ENCODE measurements at places on chromosomes 3 and 15. TPM values are rescaled to one million over a fixed set of nuclear protein-coding genes. Genes with fewer than 3 reads are reported as not detected.

Gene SLC51B
- not detected for total RNA-seq

GRCh38 chr15:31326875-31327668 is 437 bp downstream of the KLF13 start:
- peak overlapping the region; percentile 98 for H3K27ac ChIP-seq
- peak overlapping the region; percentile 96 for H3K4me3 ChIP-seq
- H3K27me3 ChIP-seq = no peaks in the 10 kb centered on the region
- no peak for DNase-seq

- no peak overlapping the region for H3K27ac ChIP-seq
- H3K36me3 ChIP-seq = no peaks in the 10 kb centered on the region
- H3K4me1 ChIP-seq = no peaks in the 10 kb centered on the region
- DNase-seq = no peak
Measured at GRCh38 chr3:33831053-33831452, 32.6 kb downstream of the PDCD6IP start.

- no peak overlapping the region for H3K4me3 ChIP-seq
- DNase-seq = no peak
- H3K27me3 ChIP-seq = no peaks in the 10 kb centered on the region
- no peak overlapping the region for H3K27ac ChIP-seq
Measured at GRCh38 chr3:6088433-6088832, 772.5 kb upstream of the GRM7 start.

Gene ECE2
- 0.66 TPM for total RNA-seq

DNA sequence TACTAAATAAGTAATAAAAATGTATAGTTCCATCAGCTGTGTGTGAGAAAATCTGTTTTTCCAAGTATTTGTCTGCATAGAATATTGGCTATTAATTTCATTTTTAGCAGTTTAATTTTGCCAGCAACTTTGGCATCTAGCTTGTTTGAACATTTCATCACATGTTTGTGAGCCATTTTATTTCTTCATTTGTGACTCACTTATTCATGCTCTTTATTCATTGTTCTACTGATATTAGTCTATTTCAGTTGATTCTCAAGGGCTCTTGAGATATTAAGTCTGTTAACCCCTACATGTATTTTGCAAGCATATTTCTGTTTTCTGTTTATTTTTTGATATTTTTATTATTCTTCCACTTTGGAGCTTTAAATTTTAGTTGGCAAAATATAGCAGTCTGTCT is 74.0 kb upstream of the PHLDB2 start:
- no peaks in the 10 kb centered on the region for H3K36me3 ChIP-seq
- H3K27me3 ChIP-seq = no peaks in the 10 kb centered on the region
- no peak for DNase-seq
- H3K4me3 ChIP-seq = no peak overlapping the region
- H3K27ac ChIP-seq = no peak overlapping the region
- peaks cover 16% of the 10 kb centered on the region for H3K4me1 ChIP-seq

- H3K36me3 ChIP-seq = no peaks in the 10 kb centered on the region
- H3K4me3 ChIP-seq = no peak overlapping the region
- H3K27me3 ChIP-seq = no peaks in the 10 kb centered on the region
- no peak overlapping the region for H3K27ac ChIP-seq
- no peaks in the 10 kb centered on the region for H3K4me1 ChIP-seq
Measured at GRCh38 chr3:22732641-22733040, 470.5 kb upstream of the UBE2E2 start.

DNA sequence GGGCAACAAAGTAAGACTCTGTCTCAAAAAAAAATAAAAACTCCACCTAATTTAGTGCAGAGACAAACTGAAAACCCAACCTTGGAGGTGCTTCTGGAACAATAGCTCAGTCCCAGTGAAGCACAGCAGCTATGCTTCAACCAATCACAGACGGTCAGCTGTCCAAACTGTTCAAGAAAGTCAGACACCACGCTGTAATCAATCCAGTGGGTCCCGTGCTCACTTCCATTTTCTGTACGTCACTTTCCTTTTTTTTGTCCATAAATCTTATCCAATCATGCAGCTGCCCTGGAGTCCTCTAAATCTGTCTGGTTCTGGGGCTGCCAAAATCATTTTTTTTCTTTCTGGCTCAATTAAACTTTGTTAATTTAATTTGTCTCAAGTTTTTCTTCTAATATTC is 93.6 kb upstream of the FAM174B start:
- H3K36me3 ChIP-seq = no peaks in the 10 kb centered on the region
- no peak for DNase-seq
- H3K4me3 ChIP-seq = no peak overlapping the region

- no peak overlapping the region for H3K27ac ChIP-seq
- H3K27me3 ChIP-seq = no peaks in the 10 kb centered on the region
- peaks cover 4% of the 10 kb centered on the region for H3K4me1 ChIP-seq
Measured at GRCh38 chr15:37888356-37888755, 46.1 kb upstream of the TMCO5A start.

DNA sequence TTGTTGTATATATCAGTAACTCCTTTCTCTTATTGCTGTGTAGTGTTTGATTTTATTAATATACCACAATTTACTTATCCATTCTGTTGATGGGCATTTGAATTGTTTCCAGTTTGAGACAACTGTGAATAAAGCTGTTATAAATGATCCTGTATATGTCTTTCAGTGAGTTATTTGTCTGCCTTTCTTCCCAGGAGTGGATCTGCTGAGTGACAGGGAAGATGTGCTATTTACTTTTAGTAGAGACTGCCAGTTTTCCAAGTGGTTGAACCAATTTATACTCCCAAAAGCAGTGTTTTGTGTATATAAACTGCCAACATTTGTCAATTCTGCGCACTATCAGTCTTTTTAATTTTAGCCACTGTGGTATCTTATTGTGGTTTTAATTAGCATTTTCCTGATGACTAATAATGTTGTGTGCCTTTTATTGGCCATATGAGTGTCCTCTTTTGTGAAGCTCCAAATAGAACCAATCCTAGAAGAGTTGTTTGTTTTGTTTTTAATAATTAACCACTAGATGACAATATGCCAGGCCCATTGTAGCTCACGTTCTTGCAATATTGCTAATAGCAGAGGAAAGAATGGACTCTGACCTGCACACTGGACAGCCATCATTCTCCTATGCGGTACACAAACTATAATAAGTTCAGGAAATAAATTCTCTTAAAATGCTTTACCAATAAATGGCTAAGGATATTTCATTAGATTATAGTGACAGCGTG is 25.3 kb downstream of the TRANK1 start:
- H3K27me3 ChIP-seq = no peaks in the 10 kb centered on the region
- H3K27ac ChIP-seq = no peak overlapping the region
- no peaks in the 10 kb centered on the region for H3K36me3 ChIP-seq
- DNase-seq = no peak
- no peaks in the 10 kb centered on the region for H3K4me1 ChIP-seq

DNA sequence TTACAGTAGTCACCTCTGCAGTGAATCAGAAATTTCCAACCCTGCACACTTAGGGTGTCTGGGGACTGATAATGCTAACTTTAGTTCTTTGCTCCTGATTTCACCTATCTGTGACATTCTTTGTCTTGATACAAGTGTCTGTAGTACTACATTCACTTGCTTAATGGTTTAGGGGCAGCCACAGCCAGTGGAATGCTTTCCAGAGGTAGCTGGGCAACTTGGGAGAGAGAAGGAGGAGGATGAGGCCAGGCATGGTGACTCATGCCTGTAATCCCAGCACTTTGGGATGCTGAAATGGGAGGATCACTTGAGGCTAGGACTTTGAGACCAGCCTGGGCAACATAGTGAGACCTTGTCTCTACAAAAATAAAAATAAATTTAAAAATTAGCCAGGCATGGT is 8.5 kb downstream of the BAHD1 start:
- H3K4me1 ChIP-seq = peaks cover 41% of the 10 kb centered on the region
- DNase-seq = no peak
- no peaks in the 10 kb centered on the region for H3K36me3 ChIP-seq

GRCh38 chr15:101505610-101506337 is 16.3 kb upstream of the PCSK6 start:
- DNase-seq = peak; percentile 75
- H3K36me3 ChIP-seq = no peaks in the 10 kb centered on the region

GRCh38 chr3:50262778-50263177 is 6.2 kb upstream of the SEMA3B start:
- H3K27ac ChIP-seq = peak overlapping the region; percentile 95
- DNase-seq = no peak
- no peaks in the 10 kb centered on the region for H3K27me3 ChIP-seq

Gene RETNLB
- not detected for total RNA-seq

Gene GNAT1
- not detected for total RNA-seq

DNA sequence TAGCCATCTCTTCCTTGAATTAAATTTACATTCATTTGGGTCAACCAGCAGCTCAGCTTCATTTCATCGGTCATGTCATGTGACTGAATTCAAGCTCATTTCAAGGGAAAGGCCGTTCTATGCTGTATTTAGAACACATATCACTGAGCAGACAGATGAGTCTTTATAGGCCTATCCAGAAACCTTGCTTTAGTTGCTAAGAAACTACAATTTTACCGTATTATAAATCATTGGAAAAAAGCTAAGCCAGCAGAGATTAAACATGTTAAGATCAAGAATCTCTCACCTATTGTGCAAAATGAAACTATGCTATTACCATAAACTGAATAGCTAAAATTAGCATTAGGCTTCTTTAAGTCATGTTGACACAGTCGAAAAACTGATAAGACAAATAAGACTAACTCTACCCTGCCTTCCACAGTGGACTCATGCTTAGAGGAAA is 2.2 kb downstream of the NPTN start:
- no peaks in the 10 kb centered on the region for H3K36me3 ChIP-seq
- no peaks in the 10 kb centered on the region for H3K27me3 ChIP-seq
- H3K4me3 ChIP-seq = peak overlapping the region; percentile 100
- peak overlapping the region; percentile 98 for H3K27ac ChIP-seq
- DNase-seq = no peak

DNA sequence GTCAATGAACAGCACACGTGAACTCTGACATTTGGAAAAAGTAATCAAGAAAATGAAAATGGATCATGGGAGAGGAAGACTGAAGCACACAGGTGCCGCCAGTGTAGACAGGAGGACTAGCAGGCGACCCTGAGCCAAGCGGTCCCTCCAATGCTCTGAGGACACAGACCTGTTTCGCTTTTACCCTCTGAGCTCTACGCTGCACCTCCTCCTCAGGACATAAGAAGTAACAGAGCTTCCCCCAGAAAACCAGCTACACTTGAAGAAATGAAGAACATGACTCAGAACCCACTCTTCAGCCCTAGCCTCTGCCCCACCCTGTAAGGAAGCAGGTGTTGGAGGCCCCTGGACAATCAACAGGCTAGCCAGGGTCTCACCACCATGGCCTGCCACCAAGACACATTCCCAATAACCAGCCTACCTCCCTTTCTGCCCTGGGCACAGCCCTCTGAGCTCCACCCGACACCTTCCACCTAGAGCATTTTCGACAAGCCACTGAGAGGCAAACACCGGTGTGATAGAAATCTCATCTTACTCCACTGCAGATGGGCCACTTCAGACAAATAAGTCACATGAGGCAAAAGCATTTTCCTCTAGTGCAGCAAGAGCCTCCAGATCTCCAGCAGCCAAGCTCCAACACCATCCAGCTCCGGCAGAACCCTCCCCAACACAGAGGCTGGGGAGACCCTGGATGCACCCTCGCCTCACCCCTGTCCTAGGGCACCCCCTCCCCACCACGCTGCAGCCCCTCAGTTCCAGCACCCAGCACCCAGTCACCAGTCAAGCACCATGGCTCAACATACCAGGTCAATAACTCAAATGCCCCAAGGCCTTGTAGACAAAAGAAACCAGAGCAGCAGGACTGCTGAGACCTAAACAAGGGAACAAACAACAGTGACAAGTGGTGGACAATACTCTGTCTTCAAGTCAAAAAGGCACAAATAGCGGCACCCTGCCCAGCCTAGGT is 11.4 kb downstream of the FAM174B start:
- peaks cover 22% of the 10 kb centered on the region for H3K4me1 ChIP-seq
- no peak for DNase-seq
- H3K4me3 ChIP-seq = no peak overlapping the region

GRCh38 chr3:178841011-178841410 is 230.6 kb downstream of the ZMAT3 start:
- no peak overlapping the region for H3K4me3 ChIP-seq
- H3K27ac ChIP-seq = no peak overlapping the region
- peaks cover 14% of the 10 kb centered on the region for H3K4me1 ChIP-seq
- DNase-seq = no peak
- H3K27me3 ChIP-seq = no peaks in the 10 kb centered on the region

Gene PBRM1
- 83.8 TPM for total RNA-seq

Gene DISP2
- 0.34 TPM for total RNA-seq

- H3K27ac ChIP-seq = no peak overlapping the region
- no peaks in the 10 kb centered on the region for H3K27me3 ChIP-seq
- peak; percentile 55 for DNase-seq
- no peaks in the 10 kb centered on the region for H3K36me3 ChIP-seq
- no peaks in the 10 kb centered on the region for H3K4me1 ChIP-seq
Measured at GRCh38 chr15:51229907-51230330, 108.5 kb downstream of the CYP19A1 start.

Gene RAD51
- 0.71 TPM for total RNA-seq

- DNase-seq = no peak
- no peak overlapping the region for H3K27ac ChIP-seq
- peaks cover 23% of the 10 kb centered on the region for H3K4me1 ChIP-seq
- H3K27me3 ChIP-seq = no peaks in the 10 kb centered on the region
Measured at GRCh38 chr15:66921319-66921915, 144.0 kb upstream of the SMAD3 start.

Gene GPR176
- 1.7 TPM for total RNA-seq

DNA sequence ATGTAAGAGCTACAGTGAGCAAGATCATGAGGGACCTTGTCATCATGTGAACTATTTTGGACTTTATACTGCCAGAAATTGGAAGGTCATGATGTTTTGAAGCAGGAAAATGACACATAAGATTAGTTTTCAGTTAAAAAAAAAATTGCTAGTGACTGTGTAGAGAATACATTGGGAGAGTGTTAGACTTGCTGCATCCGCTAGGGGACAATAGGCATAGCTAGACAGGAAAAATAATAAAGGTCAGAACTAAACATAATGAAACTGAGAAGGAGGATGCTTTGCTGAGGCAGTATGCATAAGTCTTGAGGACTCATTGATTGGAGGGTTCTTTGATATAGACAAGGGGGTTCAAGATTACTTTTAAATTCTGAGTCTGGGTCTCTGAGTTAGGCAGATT is 275.8 kb upstream of the KCNH8 start:
- no peak for DNase-seq
- H3K27ac ChIP-seq = no peak overlapping the region
- no peaks in the 10 kb centered on the region for H3K4me1 ChIP-seq
- no peaks in the 10 kb centered on the region for H3K27me3 ChIP-seq
- H3K36me3 ChIP-seq = no peaks in the 10 kb centered on the region
- no peak overlapping the region for H3K4me3 ChIP-seq

Gene JAGN1
- total RNA-seq = 27.8 TPM

- H3K4me3 ChIP-seq = peak overlapping the region; percentile 60
- peaks cover 29% of the 10 kb centered on the region for H3K4me1 ChIP-seq
Measured at GRCh38 chr3:39808467-39809180, 785 bp upstream of the MYRIP start.

Gene TIPIN
- total RNA-seq = 2.9 TPM

Gene GALNT15
- 124 TPM for total RNA-seq

DNA sequence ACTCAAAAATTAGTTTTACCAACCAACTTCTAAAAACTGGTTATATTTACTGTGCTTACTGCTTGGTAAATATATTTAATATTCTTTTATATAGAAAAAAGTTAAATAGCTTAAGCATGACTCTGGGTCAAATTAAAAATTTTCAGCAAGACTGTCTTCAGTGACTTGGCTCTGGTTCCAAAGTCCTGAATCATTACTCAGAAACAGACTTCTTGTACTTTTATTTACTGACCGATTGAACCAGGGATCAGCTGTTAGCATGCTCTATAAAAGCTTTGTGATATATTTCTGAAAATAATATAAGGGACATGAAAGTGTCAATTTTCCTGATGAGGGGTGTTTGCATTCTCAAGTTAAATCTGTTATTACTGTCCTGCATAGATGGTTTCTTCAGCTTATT is 164.3 kb downstream of the MCTP2 start:
- H3K27ac ChIP-seq = no peak overlapping the region
- no peaks in the 10 kb centered on the region for H3K27me3 ChIP-seq
- no peaks in the 10 kb centered on the region for H3K4me1 ChIP-seq
- no peak overlapping the region for H3K4me3 ChIP-seq

Gene GOLGA6B
- total RNA-seq = not detected

Gene IMPDH2
- 112 TPM for total RNA-seq

Data from esophagus muscularis mucosa (tissue), 4 donors.